ENCODE measurements at places on chromosomes 13 and 19.

- no peak for DNase-seq
Observed at GRCh38 chr13:101026736-101027398, 352.3 kb upstream of the TMTC4 start.

DNA sequence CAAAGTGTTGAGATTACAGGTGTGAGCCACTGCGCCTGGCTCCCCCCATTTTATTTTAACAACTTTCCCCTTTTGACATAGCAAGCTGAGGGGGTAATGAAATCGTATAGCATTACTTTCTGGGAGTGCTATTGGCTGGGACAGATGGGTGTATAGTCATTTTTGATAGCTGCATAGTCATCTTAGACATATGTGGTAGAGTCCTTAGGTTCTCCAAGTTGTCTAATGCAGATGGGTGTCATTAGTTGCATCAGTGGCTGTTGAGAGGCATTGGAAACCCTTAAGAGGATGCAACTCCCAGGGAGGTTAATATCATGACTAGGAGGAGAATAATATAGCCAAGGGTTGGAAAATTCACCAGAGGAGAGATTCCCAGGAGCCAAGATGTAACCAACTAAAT, 28.6 kb upstream of the PNMA8B start:
- no peak for DNase-seq

GRCh38 chr13:29504691-29505090, 90.8 kb downstream of the SLC7A1 start:
- no peak for DNase-seq

GRCh38 chr13:43728421-43728820, 58.4 kb downstream of the ENOX1 start:
- no peak for DNase-seq

- no peak for DNase-seq
Observed at GRCh38 chr13:44400736-44401135, 27.1 kb downstream of the SERP2 start.

DNA sequence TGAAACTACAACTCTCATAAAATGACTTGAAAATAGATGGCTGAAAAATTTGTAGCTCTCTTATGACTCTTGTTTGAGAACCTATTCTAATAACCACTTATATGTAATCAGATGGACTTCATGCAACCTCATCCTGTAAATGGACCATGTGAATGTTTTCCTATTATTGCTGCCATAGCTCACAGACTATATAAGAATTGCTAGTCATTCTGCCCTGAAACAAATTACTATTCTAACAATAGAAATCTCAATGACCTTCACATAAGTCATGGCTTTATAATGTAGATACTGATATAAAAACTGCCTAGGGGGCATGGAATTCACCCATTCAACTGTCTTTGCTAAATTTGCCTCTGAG, 1111.0 kb upstream of the ATXN8OS start:
- no peak for DNase-seq

DNA sequence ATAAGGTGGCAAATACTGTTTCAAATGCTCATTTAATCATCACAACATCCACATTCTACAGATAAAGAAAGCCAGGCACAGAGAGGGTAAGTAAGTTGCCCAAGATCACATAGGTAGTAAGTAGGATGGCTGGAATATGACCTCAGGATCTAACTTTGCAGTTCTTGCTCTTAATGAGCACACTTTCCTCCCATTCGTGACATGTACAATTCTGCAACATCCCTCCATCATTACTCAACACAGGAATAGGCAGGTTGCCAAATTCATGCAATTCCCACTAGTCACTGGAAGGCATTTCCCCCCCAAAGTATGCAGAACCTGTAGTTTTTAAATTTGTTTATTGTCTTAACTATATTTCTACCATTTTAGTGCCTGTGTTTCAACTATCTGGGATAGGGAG, 109.2 kb downstream of the OLFM4 start:
- DNase-seq = no peak

DNA sequence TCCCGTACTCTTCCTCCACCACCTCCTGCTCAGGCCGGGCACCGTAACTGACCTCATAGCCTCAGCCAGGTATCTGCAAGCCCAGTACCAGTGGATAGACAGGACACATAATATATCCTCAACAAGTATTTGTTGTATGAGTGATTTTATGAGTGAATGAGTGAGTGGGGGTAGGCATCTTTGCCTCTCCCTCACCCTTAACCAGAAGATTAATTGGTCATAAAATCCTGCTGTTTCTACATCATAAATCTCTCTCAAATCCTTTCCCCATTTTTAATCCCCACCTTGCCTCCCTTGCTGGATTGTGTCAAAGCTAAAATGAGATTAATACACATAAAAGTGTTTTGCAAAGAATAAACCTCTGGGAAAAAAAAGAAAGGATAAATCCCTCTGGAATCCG, 44.4 kb upstream of the HMGB1 start:
- no peak for DNase-seq

All from testis (tissue), 5 donors.